ENCODE measurements at places on chromosomes 16 and 17. TPM values are rescaled to one million over a fixed set of nuclear protein-coding genes. Genes with fewer than 3 reads are reported as not detected.

The G6PC1 gene
- total RNA-seq = not detected

The MAF gene
- 19.6 TPM for total RNA-seq

The EPX gene
- not detected for total RNA-seq

GRCh38 chr16:3259836-3260235 lies 3.4 kb upstream of the MEFV start:
- no peak for DNase-seq

GRCh38 chr16:56300242-56300623 lies 108.9 kb downstream of the GNAO1 start:
- no peak for DNase-seq

DNA sequence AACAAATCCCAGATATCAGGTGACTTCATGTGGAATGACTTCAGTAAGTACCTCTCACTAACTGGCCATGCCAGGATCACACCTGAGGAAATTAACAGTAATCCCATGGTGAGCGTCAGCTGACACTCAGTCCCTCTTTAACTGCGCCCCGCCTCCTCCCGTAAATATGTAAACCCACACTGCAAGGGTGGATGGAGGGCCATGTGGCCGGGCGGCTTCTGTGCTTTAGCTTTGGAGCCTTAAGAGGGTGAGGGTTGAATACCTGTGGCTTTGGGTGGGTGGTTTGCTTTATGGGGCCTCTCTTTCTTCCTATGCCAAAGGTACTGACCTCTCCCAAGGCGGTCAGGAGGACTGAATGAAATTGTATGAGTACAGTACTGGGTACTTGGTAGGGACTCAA lies 141.7 kb downstream of the MRM1 start:
- no peak for DNase-seq

GRCh38 chr16:79790854-79791253 lies 190.3 kb upstream of the MAF start:
- DNase-seq = no peak

GRCh38 chr17:2061441-2061958 lies 6.6 kb downstream of the HIC1 start:
- peak; percentile 52 for DNase-seq

GRCh38 chr17:82003411-82004381 lies 19.0 kb downstream of the CENPX start:
- no peak for DNase-seq

DNA sequence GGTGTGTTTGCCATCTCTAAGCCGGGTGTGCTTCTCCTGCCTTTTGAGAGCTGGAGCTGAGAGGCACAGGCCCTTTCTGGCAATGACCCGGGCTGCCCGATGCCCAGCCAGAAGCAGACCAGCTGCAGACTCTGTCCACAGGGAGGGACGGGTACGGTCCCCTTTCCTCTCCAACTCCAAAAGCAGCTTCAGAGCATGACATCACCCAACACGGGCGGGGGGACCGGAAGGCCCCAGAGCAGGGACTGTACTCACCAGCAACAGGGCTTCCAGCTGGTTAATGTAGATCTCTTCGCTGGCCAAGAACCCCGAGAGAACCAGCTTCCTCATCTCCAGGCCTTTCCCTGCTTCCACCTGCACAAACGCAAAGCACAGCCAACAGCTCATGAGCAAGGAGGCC lies 79.4 kb downstream of the ABR start:
- DNase-seq = no peak

DNA sequence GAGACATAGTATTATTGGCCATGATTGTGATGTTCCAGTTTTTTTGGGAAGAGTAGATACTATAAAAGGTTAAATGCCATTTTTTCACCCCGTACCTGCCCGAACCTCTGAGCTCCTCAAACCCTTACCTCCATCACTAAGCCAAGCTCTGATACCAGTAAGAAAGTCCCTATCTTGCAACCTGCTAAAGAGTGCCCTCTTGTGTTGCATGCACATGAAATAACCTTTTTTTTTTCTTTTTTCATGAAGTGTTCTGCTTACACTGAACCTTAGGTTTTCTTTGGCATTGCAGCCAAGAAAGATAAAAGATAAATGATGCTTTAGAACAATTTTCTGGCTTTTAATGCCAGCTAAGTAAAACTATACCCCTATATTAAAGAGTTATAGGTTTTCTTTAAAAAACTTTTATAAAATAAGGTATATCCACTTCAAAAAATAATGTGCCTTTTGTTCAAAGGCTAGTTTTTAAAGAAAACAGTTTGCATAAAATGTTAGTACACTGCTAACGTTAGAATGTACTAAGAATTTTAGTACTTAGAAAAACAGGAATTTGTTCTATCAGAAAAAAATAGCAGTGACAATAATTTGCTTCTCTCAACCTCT lies 295.3 kb upstream of the PMFBP1 start:
- no peak for DNase-seq

GRCh38 chr17:20184181-20184580 lies 175.0 kb downstream of the SPECC1 start:
- no peak for DNase-seq
